Mesothelial cell of epicardium (in vitro differentiated cells): ENCODE measurements at places on chromosomes 5 and 9. TPM values are rescaled to one million over a fixed set of nuclear protein-coding genes. Genes with fewer than 3 reads are reported as not detected.

- DNase-seq = no peak
These were observed 745.0 kb upstream of the ACO1 start for GRCh38 chr9:31639451-31639850.

DNA sequence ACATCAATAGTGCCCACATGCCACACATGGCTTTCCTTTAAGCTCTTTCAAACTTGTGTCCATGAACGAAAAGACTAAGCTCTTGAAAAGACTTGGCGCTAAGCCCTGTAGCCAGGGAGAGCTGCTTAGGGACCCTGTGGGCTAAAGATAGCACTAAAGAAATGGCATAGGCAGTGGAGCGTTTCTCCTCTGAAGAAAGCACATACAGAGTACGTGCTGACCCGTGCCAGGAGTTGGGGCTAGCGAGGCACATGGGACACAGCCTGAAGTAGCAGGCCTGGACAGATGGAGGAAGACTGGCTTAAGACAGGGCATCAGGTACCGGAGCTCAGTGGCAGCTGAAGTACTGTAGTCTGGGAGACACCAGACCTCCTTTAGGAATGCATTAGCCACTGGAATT lies 39.7 kb downstream of the ADGRV1 start:
- no peak for DNase-seq

The PFN3 gene
- total RNA-seq = not detected in 3 replicates

The MED22 gene
- total RNA-seq = 35.1 to 39.4 TPM (median 36.0 TPM) in 3 replicates

DNA sequence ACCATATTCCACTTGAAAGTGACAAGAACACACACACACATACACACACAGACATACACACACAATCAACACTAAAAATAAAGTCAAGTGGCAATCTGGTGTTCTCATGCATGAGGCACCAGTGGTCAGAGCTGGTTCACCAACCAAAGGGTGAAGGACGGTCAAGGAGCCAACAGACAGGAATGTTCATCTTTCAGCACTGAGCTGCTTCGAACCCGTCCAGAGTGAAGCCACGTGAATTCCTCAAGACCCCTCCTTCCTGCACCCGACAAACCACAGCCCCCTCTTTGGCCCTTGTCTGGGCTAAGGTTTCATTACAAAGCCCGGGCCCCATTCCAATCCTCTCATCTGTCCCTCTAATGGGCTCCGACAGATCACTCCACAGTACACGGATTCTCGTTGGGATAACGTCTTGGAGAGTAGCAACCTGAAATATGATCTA lies 84.5 kb upstream of the SMIM23 start:
- no peak for DNase-seq

The PAPPA gene
- total RNA-seq = 2.9 to 3.3 TPM (median 3.2 TPM) in 3 replicates

The ANXA2R gene
- total RNA-seq = 1.4 to 1.9 TPM (median 1.7 TPM) in 3 replicates
